ENCODE measurements at places on chromosomes 12 and 14.

DNA sequence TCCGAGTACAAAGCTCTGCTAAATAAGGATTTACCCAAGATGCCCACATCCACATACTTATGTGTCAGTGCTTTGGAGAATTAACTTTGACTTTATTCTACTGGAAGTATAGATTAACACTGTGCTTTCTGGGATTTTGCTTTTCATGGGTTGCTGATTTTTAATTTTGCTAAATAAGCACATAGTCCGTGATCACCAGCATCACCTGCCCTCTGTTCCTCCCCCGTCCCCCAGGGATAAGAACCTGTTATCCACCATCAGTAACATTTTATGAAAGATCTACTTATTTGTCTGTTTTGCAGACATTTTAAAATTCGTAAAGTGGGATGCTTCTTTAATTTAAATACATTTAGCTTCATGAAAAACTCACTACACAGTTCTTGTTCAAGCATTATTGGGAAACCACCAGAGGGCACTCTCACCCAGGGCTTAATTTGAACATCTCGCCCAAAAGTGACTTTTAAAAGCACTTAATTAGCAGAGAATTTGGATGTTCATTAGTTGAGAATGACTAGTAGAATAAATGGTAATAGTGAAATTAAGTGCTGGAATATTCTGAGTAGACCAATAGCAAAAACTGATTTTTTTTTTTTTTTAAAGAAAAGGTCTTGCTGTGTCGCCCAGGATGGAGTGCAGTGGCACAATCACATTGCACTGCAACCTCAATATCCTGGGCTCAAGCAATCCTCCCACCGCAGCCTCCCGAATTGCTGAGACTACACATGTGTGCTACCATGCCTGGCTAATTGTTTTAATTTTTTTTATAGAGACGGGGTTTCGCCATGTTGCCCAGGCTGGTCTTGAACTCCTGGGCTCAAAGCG, 35.7 kb downstream of the MRPL42 start:
- peak; percentile 13 for DNase-seq

DNA sequence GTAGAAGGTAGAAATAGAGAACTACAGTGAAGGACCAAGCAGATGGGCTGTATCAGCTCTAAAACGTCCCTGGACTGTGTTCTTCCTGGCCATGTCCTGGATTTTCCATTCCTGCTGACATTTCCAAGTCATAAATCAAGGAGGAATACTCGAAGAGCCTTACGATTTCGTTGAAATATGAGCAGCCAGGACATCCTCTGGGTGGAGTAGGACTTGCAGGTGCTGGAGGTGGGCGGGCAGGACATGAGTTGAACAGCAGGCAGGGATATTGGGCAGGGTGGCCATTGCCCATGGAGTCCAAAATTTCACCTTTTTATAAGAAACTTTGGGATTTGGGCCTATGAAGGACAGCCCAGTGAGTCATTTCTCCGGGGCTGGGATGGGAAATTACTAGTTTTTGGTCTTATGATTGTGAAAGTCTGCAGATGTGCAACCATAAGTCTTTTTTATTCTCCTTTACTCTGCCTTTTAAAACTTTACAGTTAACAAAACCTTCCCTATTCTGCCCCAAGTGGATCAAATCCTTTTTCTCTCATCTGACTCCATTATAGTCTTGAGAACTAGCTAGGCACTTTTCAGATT, 88.8 kb downstream of the TMX1 start:
- DNase-seq: no peak

DNA sequence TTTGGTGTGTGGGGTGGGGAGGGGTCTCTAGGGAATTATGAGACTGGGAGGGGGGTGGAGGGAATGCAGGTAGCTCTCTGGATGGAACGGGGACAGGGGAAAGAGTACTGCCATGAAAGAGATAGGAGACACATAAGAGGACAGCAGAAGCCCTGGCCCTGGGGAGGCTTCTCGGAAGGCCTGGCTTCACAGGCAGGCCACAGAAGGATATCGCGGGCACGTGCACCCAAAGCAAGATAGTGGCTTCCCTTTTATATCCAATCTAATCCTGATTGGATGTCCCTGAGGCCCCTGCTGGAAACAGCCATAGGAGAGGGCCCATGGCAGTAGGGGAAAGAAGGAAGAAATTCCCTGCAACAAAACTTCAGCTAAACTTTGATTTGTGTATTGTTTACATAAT, 113.5 kb downstream of the GCH1 start:
- DNase-seq: no peak

- no peak for DNase-seq
These were observed 752 bp downstream of the DACT1 start for GRCh38 chr14:58638231-58639197.

DNA sequence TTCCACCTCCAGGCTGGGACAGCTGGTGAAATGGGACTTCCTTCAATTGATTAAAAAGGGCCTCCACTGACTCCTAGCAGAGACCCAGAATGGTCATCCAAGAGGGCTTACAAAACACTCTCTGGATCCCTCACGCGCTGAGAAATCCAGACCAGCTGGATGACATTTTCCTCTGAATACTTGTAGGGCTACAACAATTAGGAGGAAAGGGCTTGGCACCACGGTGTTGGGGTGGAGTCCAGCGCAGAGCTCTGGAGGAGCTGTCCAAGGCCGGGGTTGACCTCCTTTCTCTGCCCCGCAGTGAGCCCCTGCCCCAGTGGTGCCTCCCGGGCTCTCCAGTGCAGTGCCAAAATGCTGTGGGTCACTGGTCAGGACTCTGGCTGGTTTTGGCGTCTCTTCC, 189.0 kb upstream of the CCND2 start:
- DNase-seq: no peak

- no peak for DNase-seq
These were observed 8.1 kb upstream of the FGF23 start for GRCh38 chr12:4387607-4388006.

DNA sequence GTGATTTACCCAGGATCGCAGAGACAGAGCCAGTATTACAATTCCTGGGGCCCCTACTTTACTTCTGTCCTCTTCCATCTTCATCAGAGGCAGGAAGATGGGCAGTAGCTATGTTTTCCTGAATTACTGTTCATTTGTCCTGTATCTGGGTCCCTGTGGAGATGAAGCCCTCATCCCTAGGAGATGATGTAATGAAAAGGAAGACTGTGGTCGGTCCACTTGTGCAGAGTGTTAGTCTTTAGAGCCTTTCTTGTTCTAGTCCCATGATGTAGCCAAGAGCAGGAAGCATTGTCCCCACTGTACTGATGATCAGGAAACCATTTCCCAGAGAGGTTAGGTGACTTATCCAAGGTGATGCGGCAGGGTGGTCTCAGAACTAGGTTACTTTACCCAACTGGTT, 2.6 kb downstream of the CD9 start:
- DNase-seq: no peak

GRCh38 chr12:11609045-11609444, 40.4 kb upstream of the ETV6 start:
- peak; percentile 78 for DNase-seq

DNA sequence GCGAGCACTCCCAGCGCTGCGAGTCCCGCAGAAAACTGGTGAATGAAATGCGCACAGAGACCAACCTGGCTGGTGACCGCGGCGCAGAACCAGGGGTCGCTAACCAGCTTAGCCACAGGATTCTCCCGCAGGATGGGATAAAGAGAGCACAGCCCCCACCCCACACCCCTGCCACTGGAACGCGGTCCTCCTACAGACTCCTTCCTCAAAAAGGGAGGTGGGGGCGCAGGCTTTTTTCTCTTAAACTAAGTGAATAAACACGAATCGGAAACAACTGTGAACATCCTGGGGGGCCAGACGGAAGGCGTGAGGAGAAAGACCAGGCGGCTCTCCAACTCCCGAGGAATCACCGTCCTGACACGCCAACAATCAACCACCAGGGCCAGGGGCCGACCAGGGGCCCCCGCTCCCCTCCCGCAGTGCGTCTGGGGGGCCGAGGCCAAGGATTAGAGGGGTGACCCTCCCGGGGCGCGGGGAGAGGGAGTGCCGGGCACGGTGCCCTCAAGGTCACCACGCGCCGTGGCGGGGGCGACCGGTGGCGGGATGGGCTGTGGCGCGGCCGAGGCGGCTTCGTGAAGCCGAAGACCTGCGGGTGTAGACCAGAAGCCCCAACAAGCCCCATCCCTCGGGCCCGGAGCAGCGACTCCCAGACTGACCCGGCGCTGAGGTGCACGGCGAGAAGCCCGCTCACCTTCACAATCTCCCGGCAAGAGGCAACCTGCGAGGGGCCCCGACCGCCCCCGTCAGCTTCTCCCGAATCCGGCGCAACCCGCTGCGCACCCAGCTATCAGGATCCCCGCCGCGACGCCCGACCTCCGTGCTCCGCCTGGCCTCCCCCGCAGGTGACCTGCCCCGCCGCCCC, 704 bp downstream of the ATP2B1 start:
- no peak for DNase-seq

GRCh38 chr12:97567619-97568110, 105.1 kb downstream of the RMST start:
- no peak for DNase-seq

DNA sequence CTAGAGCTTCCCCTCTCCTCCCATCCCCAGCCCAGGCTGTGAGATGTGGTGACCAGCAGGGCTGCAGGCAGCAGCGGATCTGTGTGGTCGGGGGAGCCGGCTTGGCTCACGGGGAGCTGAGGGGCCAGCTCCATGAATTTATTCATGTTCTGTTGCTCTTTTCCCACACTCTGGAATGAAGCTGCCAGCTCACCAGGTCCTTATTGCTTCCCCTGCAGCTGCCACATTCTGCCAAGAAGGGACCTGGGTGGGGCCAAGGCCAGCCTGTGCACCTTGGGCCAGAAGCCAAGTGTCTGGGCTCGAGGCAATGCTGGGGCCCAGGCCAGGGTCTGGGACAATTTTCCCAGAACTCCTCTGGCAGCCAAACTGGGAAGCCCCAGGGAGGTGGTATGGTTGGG, 2.5 kb upstream of the C1QL4 start:
- no peak for DNase-seq

DNA sequence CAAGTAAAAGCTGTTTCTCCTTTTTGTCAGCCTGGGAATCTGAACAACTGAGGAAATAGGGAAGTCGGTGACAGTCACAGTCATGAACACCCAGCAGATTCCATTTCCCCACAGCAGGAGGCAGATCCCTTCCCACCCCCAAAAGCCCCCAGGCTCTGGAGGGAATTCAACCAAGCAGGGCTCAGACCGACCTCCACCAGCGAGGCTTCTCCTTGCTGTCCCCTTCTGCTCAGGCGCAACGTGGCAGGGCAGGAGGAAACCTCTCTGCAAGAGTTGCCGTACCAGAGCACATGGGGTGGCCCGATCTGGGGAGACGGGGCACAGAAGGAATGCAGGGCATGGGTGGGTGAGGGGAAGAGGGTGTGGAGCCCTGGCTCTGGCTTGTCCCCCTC, 319 bp downstream of the GALNT6 start:
- no peak for DNase-seq

GRCh38 chr12:120119271-120119973, 2.9 kb upstream of the RAB35 start:
- no peak for DNase-seq

GRCh38 chr12:50221228-50222008, 54.2 kb upstream of the CERS5 start:
- no peak for DNase-seq

DNA sequence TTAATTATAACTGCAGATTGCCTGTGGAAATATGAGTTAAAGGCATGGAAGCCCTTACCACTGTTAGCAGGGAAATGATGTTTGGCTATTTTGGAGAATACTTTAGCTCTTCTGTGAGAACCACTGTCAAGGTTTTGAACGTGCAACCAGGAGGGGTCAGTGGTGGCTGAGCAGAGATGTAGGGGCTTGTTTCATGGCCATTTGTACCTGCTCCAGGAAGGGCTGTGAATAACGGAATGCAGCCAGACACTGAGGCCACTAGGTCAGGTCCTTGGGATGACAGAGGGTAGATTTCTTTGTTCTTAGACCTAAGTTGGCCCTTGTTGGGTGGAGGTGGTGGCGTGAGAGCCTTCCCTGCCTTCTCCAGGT, 8.3 kb downstream of the TRAF3 start:
- DNase-seq: no peak

DNA sequence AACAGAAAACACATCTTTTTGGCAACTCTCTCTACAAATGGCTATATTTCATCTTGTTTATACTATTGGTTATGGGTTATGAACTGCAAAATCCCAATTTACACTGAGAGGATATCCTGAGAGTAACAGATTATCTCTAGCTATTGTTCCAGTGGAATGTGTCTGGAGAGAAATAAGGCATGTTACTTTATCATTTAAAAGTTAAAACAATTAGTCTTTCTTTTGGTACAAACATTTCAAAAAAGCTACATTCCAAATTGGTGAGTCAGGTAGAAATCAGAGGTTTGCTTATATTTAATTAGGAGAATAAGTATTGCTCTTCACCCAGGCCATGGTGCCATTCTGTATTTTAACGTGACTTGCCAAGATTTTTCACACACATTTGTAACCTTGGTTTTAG, 411.6 kb downstream of the CCER1 start:
- no peak for DNase-seq

DNA sequence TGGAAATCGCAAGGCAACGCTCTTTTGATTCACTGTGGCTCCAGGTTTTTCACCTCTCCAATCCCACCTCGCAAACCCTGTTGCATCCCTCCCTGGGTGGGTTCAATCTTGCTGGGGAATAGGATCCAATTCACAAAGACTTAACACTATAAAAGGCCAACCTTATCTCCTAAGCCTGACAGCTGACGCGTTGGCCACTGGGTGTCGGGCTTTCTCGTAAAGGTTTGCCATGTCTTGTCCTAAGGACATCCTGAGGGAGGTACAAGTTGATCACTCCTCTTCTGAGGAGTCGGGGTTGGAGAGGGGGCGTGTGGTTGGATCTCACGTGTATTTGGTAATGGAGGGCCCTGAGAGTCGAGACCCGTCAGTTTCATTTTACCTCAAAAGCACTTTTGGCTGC, 112.6 kb upstream of the FZD10 start:
- DNase-seq: no peak

DNA sequence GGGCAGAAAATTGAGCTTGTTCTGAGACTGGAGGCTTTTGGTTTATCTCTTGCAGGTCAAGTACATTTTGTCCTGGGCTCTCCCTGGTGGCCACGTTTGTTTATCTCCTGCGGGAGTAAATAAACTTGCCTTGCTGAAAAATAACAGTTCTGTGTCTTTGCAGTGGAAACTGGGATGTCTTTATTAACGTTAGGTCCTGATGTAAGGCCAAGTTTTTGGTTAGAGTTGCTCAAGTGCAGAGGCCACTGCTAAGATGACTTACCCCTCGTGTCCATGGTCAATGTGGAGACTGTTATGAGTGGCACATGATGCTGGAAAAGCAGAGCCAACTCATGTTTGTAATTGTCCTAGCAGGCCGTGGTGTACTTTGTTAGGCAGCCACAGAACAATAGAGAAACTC, 3.8 kb downstream of the PTPN11 start:
- no peak for DNase-seq

GRCh38 chr12:108309674-108310312, 29.3 kb downstream of the CMKLR1 start:
- no peak for DNase-seq

DNA sequence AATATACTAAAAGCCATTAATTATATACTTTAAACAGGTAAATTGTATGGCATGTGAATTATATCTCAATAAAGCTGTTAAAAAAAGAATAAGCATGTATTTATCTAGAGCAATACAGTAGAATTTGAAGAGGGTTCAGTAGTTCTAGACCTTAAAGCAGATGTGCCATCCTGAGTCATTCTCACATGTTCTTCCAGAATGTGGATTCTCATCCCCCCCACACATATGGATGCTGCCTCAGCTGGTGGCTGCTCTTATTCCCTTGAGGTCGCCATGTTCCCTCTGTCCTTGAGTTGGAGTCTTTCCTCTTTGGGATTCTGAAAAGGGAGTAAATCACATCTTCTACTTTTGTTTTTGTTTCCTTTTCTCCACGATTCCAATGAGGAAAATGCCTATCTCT, 321.3 kb downstream of the AEBP2 start:
- DNase-seq: no peak
